ENCODE measurements at places on chromosomes 6 and 20. TPM values are rescaled to one million over a fixed set of nuclear protein-coding genes. Genes with fewer than 3 reads are reported as not detected.

Gene NSFL1C
- total RNA-seq: 79.2 TPM

Gene ADGB
- total RNA-seq: not detected

DNA sequence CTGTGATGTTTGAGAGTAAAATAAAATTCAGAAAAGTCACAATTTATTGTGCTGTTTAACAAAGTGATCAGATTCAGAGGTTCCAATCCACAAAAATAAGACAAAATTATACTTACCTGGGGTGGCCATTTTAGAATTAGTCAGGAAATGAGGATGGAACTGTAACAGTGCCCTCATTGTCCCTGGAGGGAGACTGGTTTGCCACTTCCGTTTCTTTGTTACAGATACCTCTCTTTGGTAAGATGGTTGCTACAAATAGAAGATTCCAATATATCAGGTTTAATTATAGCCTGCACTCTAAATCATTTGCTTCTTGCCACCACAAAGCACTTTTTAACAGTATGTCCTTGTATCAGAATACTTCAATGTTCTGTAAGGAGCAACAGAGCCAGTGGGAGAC, 95.6 kb downstream of the CTNNBL1 start:
- no peak overlapping the region for H3K4me3 ChIP-seq
- no peak overlapping the region for H3K27ac ChIP-seq
- no peaks in the 10 kb centered on the region for H3K27me3 ChIP-seq
- H3K4me1 ChIP-seq: peaks cover 7% of the 10 kb centered on the region

Gene KCNK16
- not detected for total RNA-seq

DNA sequence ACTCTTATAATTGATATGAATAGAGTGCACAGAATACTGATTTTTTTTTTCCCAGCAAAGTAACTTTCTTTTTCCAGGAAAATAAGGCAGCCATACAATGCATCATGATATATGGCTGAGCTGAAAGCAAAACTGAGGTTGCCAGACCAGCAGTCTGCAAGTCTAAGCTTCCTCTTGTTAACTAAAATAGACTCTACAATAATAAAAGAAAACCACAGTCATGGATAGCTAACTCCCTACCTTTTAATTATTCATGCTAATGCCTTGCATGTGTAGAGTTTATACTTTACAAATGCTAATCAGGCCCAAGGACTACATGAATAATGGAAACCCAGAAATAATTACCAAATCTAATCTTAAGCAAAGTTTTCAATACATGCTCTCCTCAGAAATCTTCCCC, 47.4 kb downstream of the MAP7 start:
- H3K4me3 ChIP-seq: no peak overlapping the region
- DNase-seq: no peak
- H3K36me3 ChIP-seq: no peaks in the 10 kb centered on the region
- H3K4me1 ChIP-seq: no peaks in the 10 kb centered on the region

- no peaks in the 10 kb centered on the region for H3K27me3 ChIP-seq
- no peaks in the 10 kb centered on the region for H3K36me3 ChIP-seq
- H3K4me1 ChIP-seq: no peaks in the 10 kb centered on the region
These were observed 7.4 kb downstream of the LY86 start for GRCh38 chr6:6595952-6596351.

Gene TNXB
- total RNA-seq: 33.7 TPM

Gene CCDC170
- 0.05 TPM for total RNA-seq

GRCh38 chr6:51098791-51099190, 280.1 kb downstream of the TFAP2B start:
- DNase-seq: no peak
- H3K4me1 ChIP-seq: no peaks in the 10 kb centered on the region
- H3K4me3 ChIP-seq: no peak overlapping the region
- no peaks in the 10 kb centered on the region for H3K27me3 ChIP-seq

Gene ERVFRD-1
- not detected for total RNA-seq

DNA sequence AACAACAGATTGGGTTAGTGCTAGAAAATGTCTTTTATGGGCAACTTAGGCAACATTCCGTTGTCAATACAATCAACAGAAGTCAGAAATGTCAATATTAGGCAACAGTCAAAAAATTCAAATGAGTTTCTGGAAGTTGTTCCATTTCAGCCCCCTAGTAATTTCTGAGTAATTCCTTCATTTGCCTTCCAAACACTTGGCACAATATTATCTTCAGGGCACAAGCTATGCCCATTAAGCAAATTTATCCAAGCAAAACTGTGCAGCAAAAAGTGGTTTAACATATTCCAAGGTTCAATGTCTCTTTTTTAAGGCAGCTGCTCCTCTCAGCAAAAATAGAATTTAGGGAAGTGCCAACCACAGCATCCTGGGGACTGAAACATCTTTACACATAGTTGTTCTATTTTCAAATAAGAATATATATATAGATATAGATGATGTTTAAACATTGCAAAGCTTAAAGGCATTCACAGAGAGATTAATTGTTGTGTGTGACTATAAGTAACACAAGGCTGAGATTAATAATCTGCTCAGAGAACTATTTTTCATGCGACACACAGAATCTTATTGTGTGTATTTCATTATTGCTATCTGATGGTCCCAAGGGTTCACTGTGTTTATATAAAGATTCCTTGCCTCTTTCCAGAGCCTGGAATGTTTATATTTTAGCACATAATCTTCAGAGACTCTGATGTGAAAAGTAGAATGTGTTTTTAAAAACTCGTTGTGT, 75.2 kb upstream of the ADTRP start:
- H3K27ac ChIP-seq: no peak overlapping the region
- peaks cover 13% of the 10 kb centered on the region for H3K4me1 ChIP-seq
- H3K27me3 ChIP-seq: no peaks in the 10 kb centered on the region
- no peak for DNase-seq
- H3K4me3 ChIP-seq: no peak overlapping the region

DNA sequence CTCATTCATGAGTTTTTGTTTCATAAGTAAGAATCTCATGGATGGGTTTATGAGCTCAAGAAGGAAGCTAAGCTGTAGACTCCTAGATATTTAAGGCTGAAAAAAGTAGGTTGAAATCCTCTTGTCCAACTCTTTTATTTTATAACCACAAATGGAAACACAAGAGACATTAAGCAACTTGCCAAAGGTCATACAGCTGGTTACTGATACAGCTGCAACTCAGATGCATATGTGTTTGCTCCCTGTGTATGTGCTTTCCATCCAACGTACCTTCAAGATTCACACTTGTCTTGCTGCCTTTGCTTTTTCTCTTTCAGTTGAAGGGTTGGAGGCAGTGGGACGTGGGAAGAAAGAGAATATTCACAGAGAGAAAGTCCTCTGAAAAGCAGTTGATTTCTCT, 153.5 kb upstream of the STMND1 start:
- no peaks in the 10 kb centered on the region for H3K27me3 ChIP-seq
- H3K27ac ChIP-seq: peak overlapping the region; percentile 74
- H3K4me3 ChIP-seq: no peak overlapping the region
- no peaks in the 10 kb centered on the region for H3K36me3 ChIP-seq
- H3K4me1 ChIP-seq: peaks cover 21% of the 10 kb centered on the region
- DNase-seq: no peak

GRCh38 chr20:917416-917815, 1.3 kb upstream of the ANGPT4 start:
- no peak overlapping the region for H3K4me3 ChIP-seq
- DNase-seq: no peak
- no peaks in the 10 kb centered on the region for H3K36me3 ChIP-seq
- no peaks in the 10 kb centered on the region for H3K27me3 ChIP-seq
- no peak overlapping the region for H3K27ac ChIP-seq

GRCh38 chr6:42086046-42087035, 36.0 kb downstream of the TAF8 start:
- H3K36me3 ChIP-seq: no peaks in the 10 kb centered on the region
- H3K27ac ChIP-seq: peak overlapping the region; percentile 28
- DNase-seq: no peak
- no peaks in the 10 kb centered on the region for H3K4me1 ChIP-seq
